ENCODE measurements at places on chromosomes 11 and 22. TPM values are rescaled to one million over a fixed set of nuclear protein-coding genes. Genes with fewer than 3 reads are reported as not detected.

The CCDC87 gene
- total RNA-seq = not detected

The IGLL1 gene
- total RNA-seq = not detected

The CARD10 gene
- total RNA-seq = 1.4 TPM

The HARBI1 gene
- 8.3 TPM for total RNA-seq

The PAAF1 gene
- 20.4 TPM for total RNA-seq

The TMEM126A gene
- 19.1 TPM for total RNA-seq

The TYR gene
- total RNA-seq = not detected

GRCh38 chr11:75823946-75824345, 8.9 kb downstream of the UVRAG start:
- H3K27me3 ChIP-seq = no peaks in the 10 kb centered on the region
- H3K36me3 ChIP-seq = no peaks in the 10 kb centered on the region
- DNase-seq = no peak
- H3K4me3 ChIP-seq = no peak overlapping the region
- peaks cover 78% of the 10 kb centered on the region for H3K4me1 ChIP-seq

DNA sequence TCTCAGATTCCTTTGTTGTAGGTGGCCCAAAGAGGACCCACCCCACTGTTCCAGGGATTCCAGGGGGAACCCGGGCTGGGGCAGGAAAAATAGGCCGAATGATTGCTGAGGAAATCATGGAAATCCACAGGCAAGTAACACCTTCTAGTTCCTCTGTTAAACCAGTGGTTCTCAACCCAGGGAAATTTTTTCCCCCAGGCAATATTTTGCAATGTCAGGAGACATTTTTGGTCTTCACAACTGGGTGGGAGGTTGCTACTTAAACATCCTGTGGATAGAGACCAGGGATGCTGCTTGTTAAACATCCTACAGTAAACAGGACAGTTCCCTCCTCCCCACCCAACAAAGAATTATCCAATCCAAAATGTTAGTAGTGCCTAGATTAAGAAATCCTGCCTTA, 84.7 kb downstream of the BTBD10 start:
- H3K4me1 ChIP-seq = no peaks in the 10 kb centered on the region
- no peak overlapping the region for H3K4me3 ChIP-seq
- H3K27ac ChIP-seq = peak overlapping the region; percentile 40

GRCh38 chr22:21698430-21699329, 32.9 kb downstream of the PPIL2 start:
- H3K4me1 ChIP-seq = peaks cover 11% of the 10 kb centered on the region
- no peak overlapping the region for H3K27ac ChIP-seq
- DNase-seq = no peak
- no peak overlapping the region for H3K4me3 ChIP-seq
- H3K27me3 ChIP-seq = no peaks in the 10 kb centered on the region
- peaks cover 2% of the 10 kb centered on the region for H3K36me3 ChIP-seq

DNA sequence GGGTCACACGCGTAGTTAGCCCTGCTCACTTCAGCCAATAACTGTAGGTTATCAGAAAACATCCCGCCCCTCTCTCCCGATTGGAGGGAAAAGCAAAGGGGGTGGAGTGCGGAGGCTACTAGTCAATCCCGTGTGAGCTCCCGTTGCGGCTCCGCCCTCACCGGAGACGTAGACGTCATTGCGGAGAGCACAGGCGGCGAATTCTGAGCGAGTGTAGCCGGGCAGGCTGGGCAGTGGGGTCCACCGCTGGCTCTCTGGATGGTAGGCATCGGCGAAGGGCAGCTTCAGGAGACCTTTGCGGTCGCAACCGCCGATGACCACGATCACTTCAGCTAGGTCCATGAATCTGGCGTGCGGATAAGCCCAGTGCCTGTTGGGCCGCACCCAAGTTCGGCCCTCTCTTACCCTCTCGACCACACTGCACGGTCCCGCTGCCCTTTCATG, 4.7 kb downstream of the KLHL35 start:
- H3K27me3 ChIP-seq = peaks cover 32% of the 10 kb centered on the region
- H3K27ac ChIP-seq = no peak overlapping the region
- H3K4me1 ChIP-seq = peaks cover 23% of the 10 kb centered on the region
- peak; percentile 82 for DNase-seq
- H3K36me3 ChIP-seq = peaks cover 2% of the 10 kb centered on the region

- H3K4me3 ChIP-seq = no peak overlapping the region
- no peak overlapping the region for H3K27ac ChIP-seq
- H3K4me1 ChIP-seq = peaks cover 14% of the 10 kb centered on the region
- H3K27me3 ChIP-seq = no peaks in the 10 kb centered on the region
- DNase-seq = no peak
- no peaks in the 10 kb centered on the region for H3K36me3 ChIP-seq
Measured at GRCh38 chr22:39109361-39109760, 12.3 kb downstream of the APOBEC3H start.

DNA sequence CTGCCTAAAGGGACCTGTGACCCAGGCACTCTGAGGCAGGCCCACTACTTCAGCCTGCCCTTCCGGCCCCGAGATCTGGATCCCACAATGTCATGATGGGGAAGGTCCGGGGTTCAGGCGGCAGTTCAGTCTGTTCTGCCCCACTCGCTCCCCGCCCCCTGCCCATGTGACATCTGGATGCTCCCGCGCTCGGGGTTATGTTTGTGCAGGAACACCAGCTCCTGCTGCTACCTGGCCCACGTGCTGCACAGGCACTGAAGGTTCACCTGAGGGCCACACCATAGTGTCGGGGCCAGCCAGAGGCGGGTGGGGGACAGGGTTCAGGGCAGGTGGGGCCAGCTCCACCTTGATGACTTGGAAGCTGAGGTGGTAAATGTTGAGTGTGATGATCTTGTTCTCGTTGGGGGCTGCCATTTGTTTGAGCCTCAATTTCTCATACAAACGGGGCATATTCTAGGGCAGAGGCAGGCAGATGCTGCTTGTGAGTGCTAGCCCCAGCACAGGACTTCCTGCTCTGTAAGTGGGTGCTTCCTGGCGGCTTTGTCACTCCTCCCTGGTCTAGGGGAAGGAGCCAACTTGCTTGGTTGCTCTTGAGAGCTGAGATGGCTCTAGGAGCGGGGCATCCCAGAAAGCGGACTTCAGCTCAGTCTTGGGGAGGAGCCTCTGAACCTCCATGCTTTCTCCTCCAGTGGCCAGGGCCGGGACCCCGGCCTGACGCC, 4.4 kb upstream of the SIPA1 start:
- peaks cover 27% of the 10 kb centered on the region for H3K4me1 ChIP-seq
- H3K27ac ChIP-seq = peak overlapping the region; percentile 86
- H3K4me3 ChIP-seq = no peak overlapping the region
- no peak for DNase-seq
- H3K27me3 ChIP-seq = no peaks in the 10 kb centered on the region

GRCh38 chr11:112455791-112456190, 195.1 kb upstream of the PLET1 start:
- no peak overlapping the region for H3K4me3 ChIP-seq
- H3K36me3 ChIP-seq = no peaks in the 10 kb centered on the region
- no peak overlapping the region for H3K27ac ChIP-seq
- peaks cover 2% of the 10 kb centered on the region for H3K27me3 ChIP-seq

DNA sequence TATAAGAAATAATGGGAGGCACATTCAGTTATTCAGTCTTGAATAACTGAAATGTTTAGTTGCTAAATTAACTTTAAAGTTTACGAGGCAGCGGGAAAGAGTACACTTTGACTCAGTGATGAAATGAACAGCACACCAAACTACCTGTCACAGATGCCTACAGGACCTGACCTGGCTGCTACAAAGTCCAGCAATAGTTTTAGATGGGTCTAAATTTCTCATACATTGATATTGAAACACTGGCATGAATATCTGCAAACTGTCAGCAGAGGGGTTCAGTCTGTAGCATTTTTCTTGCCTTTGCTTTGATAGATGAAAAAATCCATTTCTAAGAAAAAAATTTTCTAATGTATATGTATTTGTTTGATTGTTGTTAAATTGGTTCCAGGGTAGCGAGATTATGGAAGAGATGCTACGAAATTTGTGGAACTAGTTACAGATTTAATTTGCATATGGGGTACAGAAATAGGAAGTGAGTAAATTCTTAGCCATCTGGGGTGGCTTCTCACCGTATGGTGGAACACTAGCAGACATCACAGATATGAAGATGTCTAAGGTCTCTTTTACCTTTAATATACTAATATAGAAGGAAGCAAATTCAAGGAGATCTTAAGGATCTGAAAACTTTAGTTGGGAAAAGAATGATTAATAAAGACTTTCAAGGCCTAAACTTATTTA, 20.8 kb upstream of the GAB2 start:
- H3K27me3 ChIP-seq = no peaks in the 10 kb centered on the region
- peaks cover 4% of the 10 kb centered on the region for H3K4me1 ChIP-seq
- no peak for DNase-seq

DNA sequence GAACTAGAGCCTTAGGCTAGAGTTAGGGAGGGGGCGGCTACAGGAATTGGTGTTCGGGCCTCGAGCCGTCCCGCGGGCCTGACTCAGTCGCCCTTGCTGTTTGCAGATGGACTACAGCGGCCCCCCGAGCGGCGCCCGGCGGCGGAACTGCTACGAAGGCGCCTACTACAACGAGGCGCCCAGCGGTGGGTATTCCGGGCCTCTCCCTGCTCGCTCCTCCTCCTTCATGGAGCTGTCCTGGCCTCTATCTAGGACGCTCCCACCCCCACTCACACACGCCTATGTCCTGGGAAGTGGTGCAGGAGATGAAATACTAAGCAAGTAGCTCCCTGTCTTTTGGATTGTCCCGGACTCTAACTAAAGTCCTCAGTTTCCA, 1.4 kb downstream of the MYOD1 start:
- H3K4me3 ChIP-seq = no peak overlapping the region
- peaks cover 2% of the 10 kb centered on the region for H3K4me1 ChIP-seq
- peak overlapping the region; percentile 46 for H3K27ac ChIP-seq
- no peak for DNase-seq
- no peaks in the 10 kb centered on the region for H3K36me3 ChIP-seq

DNA sequence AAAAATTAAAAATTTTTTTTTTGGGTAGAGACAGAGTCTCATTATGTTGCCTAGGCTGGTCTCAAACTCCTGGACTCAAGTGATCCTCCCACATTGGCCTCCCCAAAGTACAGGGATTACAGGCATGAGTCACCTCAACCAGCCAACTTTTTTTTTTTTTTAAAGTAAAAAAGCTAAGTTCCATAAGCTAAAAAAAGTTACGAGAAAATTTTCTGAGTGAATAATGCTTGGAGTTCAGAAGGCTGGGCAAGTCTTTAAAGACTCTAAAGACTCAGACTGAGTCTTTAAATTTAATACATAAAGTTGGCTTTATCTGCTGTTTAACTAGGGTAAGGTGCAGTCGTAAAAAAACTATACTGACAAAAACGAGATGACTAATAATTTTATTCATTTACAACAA, 5.6 kb downstream of the DDX6 start:
- H3K4me1 ChIP-seq = peaks cover 83% of the 10 kb centered on the region
- DNase-seq = no peak
- H3K36me3 ChIP-seq = peaks cover 14% of the 10 kb centered on the region
- no peaks in the 10 kb centered on the region for H3K27me3 ChIP-seq
- H3K4me3 ChIP-seq = peak overlapping the region; percentile 72

DNA sequence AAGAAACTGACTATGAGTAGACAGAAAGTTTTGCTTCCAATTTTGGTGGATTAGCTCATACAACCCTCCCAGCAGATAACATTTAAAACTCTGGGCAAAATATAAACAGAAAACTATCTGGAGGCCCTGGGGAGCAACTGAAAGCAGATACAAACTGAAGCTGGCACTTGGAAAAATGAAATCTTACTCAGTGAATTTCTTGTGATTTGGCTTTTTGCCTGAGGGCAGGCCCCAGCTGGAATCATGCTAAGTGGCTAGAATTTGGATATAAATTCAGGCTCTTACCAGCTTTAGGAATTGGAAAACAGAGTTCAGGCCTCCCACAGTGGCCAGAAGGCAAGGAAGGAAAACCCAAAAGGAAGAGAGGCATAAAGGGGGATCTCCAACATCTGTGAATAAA, 85.8 kb downstream of the EFCAB6 start:
- H3K4me1 ChIP-seq = no peaks in the 10 kb centered on the region
- no peak overlapping the region for H3K4me3 ChIP-seq
- DNase-seq = no peak
- peaks cover 24% of the 10 kb centered on the region for H3K27me3 ChIP-seq
- H3K36me3 ChIP-seq = peaks cover 16% of the 10 kb centered on the region

- H3K36me3 ChIP-seq = no peaks in the 10 kb centered on the region
- H3K4me1 ChIP-seq = peaks cover 6% of the 10 kb centered on the region
- DNase-seq = no peak
- peaks cover 7% of the 10 kb centered on the region for H3K27me3 ChIP-seq
- no peak overlapping the region for H3K4me3 ChIP-seq
Measured at GRCh38 chr22:37400719-37401118, 26.6 kb downstream of the ELFN2 start.

- no peaks in the 10 kb centered on the region for H3K4me1 ChIP-seq
- H3K4me3 ChIP-seq = no peak overlapping the region
- DNase-seq = no peak
- no peak overlapping the region for H3K27ac ChIP-seq
- H3K27me3 ChIP-seq = no peaks in the 10 kb centered on the region
Measured at GRCh38 chr11:111427471-111427912, 48.4 kb upstream of the POU2AF1 start.

DNA sequence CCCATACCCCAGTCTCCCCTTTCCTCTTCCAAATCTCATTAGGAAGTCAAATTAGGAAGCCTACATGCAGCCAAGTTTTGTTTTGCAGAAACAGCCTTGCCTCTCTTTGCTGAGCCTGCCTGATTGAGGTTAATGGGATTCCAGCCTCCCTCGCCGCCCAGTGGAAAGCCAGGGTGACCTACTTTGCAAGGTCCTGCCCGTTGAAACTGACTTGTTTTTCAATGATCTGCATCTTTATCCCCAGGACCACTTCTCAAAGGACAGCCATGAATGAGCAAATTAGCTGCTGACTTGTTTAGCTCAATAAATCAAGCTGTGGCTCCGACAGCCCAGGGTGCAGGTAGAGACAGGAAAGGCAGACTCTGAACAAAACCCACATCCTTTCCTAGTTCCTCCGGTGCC, 110.4 kb downstream of the RRAS2 start:
- no peaks in the 10 kb centered on the region for H3K27me3 ChIP-seq
- H3K36me3 ChIP-seq = no peaks in the 10 kb centered on the region
- DNase-seq = no peak
- H3K27ac ChIP-seq = no peak overlapping the region

GRCh38 chr11:32982626-32983025, 33.1 kb upstream of the DEPDC7 start:
- H3K27me3 ChIP-seq = no peaks in the 10 kb centered on the region
- no peaks in the 10 kb centered on the region for H3K4me1 ChIP-seq
- H3K27ac ChIP-seq = no peak overlapping the region
- DNase-seq = no peak
